ENCODE measurements at places on chromosomes 5 and 9.

DNA sequence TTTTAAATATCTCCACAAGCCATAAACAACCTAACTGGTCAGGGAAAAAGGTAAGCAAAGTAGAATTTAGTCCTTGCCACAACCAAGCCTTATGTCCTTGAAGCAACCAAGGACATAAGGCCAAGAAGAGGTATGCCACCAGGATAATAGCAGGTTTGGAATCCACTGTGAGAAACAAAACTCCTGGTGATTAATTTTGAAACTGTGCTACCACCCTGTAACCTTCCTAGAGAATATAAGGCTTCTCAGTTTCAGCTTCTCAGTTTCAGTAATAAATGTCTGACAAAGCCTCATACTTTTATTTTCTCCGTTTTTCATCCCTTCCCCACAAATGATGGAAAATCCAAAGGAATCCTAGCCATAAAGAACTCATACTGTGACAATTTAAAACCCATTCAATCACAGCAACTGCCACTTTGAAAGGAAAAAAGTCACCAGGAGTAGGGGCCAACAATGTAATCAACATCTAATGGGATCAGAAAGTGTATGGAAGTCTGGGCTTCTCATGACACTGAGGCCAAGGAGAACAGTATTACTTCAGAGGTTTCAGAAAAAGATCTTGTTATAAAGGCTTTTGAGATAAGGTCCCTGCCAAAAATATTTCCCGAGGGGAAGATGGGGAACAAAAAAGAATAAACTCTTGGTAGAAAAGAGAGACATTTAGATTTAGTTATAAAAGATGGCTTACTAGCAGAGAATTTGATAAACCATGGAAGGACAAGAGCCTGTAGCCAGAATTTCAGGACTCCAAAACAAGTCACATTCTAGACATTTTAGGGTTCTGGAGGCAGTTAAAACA lies 189.2 kb downstream of the TSSK1B start:
- no peak for DNase-seq

GRCh38 chr5:77117161-77117560 lies 30.1 kb upstream of the ZBED3 start:
- no peak for DNase-seq

GRCh38 chr5:127909066-127909465 lies 174.5 kb upstream of the SLC12A2 start:
- DNase-seq, result peak; percentile 50

GRCh38 chr9:17810728-17811571 lies 232.1 kb downstream of the SH3GL2 start:
- DNase-seq, result peak; percentile 55

DNA sequence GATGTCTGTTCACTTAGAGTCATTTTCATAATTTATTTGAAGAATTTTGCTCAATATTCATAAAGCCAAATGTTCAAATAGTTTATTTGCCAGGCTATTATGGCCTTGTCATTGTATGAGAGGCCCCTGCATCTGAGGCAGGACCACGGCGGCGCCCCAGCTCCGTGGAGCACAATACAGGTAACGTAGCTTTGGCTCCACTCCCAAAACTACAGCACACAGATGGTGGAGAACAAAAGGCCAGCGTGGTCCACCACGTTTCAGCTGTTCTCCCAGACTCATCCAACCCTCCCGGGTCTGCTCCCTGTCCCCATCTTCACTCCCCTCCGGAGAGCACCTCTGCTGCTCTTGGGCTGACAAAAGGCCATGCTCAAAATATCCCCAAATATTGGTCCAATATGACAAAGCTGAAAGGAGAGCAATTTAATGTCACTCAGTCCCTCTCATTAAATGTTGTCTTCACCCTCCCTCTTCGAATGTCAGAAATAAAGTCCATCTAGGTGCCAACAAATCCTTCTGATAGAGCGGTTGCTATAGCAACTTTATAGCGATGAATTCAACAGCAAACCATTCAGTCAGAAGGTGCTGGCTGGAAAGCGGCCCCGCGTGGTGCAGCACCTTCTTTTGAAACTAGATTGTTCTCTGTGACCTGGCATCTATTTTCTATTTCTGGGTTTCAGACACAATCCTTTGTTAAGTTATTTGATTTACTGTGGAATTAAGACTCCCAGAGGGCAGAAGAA lies 504.3 kb downstream of the ARHGEF28 start:
- no peak for DNase-seq

DNA sequence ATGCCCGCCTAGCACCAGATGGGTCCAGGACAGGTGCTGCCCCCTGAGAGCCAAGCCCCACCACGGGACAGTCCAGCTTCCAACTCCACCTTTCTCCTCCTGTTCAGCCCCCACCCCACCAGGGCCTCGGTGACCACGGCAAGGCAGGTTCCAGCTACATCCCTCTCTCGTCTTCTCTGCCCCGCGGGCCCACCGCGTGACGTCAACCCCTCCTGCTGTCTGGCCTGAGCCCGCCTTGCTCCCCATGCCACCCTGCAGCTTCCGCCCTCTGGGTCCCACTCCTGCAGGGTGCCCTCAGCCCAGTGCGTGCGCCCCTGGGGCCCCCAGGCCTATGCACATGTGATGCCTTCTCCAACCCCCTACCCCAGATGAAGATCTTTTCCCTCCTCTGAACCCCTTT lies 6.8 kb downstream of the GFPT2 start:
- DNase-seq, result no peak

DNA sequence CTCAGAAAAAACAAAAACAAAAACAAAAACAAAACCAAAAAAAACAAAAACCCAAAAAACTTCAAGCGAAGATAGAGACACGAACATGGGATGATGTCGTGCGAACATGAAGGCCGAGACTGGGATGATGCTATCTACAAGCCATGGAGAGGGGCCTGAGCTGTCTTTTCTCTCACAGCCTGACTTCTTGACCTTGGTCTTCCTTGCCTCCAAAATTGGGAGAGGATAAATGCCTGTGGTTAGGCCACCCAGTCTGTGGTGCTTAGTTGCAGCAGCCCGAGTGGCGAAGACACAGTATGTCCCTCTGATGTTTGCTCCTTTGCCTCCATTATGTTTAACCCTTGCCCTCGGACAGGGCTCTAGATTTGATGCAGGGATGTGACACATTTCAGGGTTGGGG lies 130.4 kb upstream of the BASP1 start:
- peak; percentile 27 for DNase-seq

DNA sequence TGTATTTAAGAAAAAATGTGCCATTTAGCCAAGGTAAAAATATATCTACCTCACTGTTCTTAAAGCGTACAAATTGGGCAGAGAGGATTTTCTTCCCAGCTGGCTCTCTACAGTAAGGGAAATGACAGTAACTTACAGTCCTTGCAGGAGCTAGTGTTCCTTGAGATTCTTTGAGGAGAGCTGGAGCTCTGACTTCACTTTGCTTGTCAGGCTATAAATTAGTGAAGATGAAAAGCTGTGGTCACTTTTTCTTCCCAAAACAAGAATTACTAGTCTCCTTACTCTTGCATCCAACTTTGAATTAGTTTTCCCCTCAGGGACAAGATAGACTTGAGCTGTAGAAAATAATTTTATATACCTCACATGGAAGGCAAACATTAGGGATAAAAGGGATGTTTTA lies 129.9 kb downstream of the ZSWIM6 start:
- DNase-seq, result no peak

GRCh38 chr9:14221119-14221518 lies 92.8 kb downstream of the NFIB start:
- no peak for DNase-seq

GRCh38 chr5:72494623-72495124 lies 12.5 kb downstream of the ZNF366 start:
- DNase-seq, result no peak

DNA sequence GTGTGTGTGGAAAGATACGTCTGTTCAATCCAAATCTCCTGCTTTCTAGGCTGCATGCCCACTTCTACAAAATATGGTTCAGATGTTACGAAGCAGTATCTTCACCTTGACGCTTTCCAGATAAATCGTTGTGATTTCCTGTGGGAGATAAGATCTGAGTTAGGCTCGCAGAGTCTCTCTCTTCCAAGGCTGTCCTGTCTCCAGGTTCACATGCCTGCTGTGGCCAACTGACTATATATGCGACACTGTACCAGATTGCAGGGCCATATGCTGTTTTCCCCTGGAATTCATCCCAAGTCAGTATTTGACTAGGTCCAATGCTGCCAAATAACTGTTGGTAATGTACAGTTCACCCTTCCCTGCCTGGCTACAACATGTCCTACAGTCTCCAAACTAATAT lies 47.9 kb downstream of the TMEM252 start:
- no peak for DNase-seq

DNA sequence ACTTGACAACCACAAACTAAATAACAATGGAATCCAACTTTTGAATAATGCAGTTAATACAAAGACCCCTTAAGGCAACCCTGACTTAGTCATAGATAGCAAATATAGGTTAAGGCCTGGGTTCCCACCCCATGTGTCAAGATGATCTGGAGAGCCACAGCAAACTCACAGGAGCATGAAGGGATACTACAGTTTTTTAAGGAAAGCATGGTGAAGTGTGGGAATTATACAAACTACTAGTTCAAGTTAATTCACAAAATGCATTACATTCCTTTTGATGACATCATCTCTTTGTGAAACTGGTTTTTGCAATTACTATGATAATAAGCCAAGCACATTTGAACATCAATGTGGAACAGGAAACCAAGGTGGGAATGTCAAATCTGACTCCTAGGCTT lies 50.6 kb downstream of the LHFPL2 start:
- peak; percentile 81 for DNase-seq

DNA sequence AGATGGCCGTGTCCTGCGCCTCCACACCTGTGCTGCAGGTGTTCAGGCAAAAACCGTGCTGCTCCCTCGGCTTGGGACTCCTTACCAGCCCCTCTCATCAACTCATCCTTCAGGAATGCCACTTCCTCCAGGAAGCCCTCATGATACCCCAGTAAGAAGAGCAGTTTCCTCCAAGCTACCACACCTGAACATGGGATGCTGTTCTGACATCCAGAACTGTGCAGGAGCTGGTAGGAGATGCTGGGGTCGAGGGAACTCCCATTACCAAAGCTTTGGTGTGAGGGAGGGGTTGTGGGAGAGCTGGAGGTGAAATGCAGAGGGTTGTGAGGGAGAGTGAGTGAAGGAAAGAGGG lies 18.9 kb downstream of the CARD19 start:
- DNase-seq, result no peak

GRCh38 chr5:44707721-44708120 lies 101.0 kb upstream of the MRPS30 start:
- DNase-seq, result no peak

GRCh38 chr5:138482638-138483037 lies 17.4 kb downstream of the EGR1 start:
- DNase-seq, result no peak

DNA sequence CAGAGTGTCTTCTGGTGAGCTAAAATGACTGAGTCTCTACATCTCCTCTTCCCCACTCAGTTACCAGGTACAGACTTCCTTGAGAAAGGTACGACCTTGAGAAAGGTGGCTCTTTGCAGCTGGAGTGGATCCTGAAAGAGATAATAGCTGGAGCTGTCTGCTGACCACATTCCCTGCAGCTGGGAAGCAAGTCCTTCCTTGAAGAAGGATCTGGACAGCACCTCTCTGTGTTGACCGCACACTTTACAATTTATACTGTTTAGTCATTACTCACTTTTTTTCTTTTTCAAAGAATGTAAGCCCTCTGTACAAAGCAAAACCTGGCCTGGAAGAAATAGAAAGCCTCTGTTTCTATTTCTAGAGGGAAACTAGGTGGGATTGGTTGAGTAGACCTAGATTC lies 148.8 kb downstream of the MACIR start:
- DNase-seq, result peak; percentile 29

- DNase-seq, result no peak
These were observed 15.5 kb upstream of the MGAT1 start for GRCh38 chr5:180817893-180818674.

DNA sequence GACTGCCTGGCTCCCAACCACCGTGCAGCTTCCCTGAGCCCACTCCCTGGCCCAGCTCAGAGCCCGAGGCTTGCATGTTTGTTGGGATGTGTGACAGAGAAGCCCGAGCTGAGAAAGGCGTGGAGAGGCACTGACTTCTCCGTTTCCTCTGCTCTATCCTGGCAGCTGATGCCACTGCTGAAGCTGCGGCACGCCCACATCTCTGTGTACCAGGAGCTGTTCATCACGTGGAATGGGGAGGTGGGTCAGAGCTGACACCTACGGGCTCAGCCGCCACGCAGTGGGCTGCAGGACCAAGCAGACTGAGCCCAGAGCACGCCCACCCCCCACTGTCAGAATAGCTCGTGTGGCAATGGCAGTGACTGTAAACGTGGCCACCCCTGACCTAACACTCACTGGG lies 9.3 kb downstream of the STKLD1 start:
- DNase-seq, result no peak

DNA sequence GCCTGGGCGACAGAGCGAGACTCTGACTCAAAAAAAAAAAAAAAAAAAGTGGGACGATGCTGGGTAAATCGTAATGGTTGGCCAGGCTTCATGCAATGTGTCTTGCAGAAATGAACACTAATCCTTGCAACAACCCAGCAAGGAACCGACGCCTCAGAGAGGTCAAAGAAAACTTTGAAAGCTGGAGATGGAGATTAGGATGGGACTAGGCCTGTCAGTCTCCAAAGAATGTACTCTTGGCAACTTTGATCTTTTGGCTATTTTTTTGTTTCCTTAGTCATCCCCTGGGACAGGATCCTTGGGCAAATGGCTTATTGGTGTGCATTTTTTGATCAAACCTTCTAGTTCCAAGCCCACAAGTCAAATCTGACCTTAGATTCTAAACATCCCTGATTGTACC lies 10.6 kb upstream of the PWWP2A start:
- no peak for DNase-seq

DNA sequence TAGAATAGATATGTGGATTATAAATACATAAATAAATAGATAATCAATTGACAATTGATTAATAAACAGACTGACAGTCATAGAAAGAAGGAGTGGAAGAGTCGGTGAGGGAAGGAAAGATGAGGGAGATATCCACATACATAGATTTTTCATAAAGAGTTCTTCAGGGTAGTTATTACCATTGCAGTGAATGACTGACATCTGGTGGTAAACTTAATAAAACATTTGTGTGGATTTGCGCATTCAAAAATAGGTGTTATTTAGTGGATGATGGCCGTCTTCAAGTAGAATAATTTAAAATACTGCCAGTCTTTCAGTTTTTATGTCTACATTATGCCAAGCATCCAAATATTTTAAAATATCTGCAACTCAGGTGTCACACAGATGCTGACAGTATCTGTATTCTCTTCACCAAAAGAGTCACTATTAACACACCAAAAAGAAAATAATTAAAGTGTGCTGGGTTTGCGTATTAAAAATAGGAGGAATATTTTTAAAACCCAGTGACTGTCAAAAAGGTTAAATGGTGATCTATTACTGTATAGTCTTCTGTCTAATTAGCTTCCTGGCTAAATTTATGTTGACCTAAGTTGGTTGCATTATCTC lies 78.8 kb downstream of the GIN1 start:
- peak; percentile 65 for DNase-seq

DNA sequence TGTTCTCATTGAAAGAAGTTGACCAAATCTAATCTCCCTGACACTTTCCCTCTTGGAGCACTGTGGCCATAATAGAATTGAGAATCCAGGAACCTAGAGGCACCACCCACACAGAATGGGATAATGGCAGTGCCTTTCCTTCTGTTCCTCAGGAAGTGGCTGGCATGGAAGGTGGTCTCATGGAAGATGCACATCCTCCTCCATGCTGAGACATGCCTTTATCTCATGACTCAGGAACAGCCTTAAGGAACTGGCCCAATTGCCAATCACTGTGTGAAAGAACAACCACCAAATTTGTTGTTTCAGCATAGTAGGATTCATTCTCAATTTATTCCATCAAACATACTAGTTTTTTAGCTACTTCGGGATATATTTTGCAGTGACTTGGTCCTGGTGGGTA lies 137.5 kb upstream of the RASGRF2 start:
- DNase-seq, result no peak

- no peak for DNase-seq
These were observed 312.0 kb downstream of the CDK5RAP2 start for GRCh38 chr9:120267929-120268328.

Measured in astrocyte of the spinal cord (primary cell).